DND-41 (cell line): ENCODE measurements at places on chromosomes 4 and X.

- no peak for DNase-seq
These were observed 951.5 kb upstream of the SLIT2 start for GRCh38 chr4:19300213-19300612.

- DNase-seq = no peak
These were observed 146.8 kb upstream of the USP9X start for GRCh38 chrX:40938423-40938822.

DNA sequence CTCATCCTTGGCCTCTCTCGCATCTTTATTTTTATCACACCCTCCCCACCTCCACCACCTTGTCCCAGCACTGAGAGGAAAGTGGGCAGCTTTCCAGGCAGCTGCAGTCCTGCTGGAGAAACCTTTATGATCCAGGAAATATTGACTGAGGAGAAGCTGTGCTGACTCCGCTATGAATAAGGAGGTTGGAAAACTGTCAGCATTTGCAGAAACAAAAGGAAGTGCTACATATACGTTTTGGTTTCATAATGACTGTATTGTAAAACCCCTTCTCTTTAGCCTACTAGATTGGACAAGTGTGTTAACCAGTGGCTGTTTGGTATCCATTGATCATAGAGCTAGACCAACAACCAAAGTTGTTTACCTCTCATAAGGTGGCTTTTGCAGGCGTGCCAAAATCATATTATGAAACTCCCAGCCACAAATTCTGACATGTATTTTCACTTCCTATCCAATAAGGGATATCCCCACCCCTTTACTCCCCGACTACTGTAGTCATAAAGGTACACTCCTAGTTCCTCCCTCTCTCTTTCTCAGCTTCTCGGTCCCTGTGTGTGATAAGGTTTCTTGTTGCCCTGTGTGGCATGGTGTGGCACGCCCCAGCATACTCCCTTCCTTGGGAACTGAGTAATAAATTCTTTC is 88.4 kb downstream of the GPR143 start:
- DNase-seq = no peak

DNA sequence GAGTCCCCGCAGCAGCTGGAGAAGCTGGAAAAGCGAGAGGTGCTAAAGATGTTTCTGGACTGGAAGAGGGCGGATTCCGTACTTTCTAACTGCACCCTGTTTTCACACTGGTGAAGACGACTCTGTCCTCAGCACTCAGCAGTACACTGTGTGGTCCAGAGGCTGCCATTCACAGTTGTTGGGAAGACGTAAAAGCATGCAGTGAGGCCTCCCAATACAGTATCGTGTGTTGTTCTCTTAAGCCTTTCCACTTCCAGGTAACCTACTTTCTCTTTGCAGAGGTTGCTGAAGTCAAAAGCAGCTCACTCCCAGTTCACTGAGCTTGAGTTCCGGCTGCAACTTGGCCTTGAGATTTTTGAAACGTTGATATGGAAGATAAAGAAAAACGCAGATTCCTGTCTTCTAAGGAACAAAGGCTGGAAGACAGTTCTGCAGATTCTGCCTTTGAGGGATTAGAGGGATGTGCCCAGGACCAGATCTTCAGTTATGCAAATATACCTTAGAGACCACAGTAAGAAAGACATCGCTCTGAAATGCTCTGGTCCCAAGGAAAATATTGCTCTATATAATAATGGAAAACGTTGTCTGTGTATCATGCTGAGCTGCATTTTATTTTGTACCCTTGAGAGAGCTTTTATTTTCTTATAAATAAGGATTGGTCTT is 540.9 kb downstream of the TRIML1 start:
- DNase-seq = no peak

DNA sequence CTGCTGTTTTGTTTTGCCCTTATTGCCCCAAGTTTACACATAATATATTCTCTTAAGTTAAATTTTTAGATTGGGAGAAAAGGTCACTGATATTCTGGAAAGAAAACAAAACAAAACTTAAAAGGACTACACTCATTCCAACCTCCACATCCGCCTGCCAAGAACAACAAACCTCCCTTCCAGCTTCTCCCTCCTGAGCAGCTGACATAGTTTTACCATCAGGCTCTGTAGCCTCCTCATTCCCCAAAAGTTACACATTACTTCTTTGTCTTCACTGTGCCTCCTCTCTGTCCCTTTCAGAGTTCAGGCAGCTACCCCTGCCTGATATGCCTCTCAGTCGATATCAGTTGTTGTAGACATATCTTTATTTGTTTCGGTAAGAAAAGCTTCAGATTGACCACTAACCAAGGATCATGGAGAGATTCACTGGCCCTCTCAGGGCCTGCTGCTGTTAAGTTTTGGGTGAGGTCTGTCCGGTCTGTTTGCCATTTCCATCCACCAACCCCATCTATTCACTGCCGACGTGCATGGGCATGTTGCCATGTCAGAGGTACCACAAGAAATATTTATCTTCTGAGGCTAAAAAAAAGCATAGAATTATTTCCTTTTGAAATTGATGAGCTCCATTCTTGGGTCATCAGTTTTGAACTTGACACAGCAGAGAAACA is 164.1 kb downstream of the GASK1B start:
- DNase-seq = no peak

GRCh38 chrX:13483773-13484172 is 85.6 kb upstream of the EGFL6 start:
- no peak for DNase-seq

DNA sequence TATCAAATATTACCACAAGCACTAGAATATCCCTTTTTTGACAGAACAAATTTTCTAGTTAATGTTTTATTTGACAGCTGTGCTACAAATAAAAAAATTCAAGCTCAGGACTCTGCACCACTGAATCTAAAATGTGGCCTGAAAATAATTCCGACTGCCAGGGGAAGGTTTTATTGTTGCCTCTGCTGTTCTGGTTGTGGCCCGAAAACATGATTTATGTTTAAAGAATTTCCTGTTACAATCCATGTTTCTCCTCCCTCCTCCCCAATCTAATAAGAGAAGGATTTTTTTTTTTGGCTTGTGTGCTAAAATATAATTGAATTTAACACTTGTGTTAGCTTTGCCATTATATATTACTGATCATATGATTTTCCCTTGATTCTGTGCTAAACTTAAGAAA is 227.8 kb downstream of the DCLK2 start:
- no peak for DNase-seq
